ENCODE measurements at places on chromosomes 16 and 17.

- no peak for DNase-seq
Measured at GRCh38 chr16:19294156-19294649, 8.7 kb downstream of the CLEC19A start.

DNA sequence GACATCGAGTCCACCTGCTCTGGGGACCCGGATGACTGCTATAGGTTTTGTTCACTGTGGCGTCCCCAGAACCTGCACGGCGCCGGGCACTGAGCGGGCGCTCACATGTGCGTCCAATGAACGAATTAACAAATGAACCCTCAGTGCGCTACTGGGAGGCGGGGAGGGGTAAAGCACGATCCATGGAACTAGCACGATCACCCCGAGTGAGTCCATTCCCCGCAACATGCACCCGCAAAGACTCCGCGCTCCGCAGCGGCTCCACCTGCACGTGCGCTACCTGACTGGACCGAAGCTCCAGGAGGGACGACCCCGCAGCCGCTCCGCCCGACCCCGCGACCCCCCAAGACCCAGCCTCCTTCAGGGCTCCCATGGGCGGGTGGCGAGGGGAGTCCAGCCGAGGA lies 491 bp downstream of the TRAP1 start:
- DNase-seq = no peak

DNA sequence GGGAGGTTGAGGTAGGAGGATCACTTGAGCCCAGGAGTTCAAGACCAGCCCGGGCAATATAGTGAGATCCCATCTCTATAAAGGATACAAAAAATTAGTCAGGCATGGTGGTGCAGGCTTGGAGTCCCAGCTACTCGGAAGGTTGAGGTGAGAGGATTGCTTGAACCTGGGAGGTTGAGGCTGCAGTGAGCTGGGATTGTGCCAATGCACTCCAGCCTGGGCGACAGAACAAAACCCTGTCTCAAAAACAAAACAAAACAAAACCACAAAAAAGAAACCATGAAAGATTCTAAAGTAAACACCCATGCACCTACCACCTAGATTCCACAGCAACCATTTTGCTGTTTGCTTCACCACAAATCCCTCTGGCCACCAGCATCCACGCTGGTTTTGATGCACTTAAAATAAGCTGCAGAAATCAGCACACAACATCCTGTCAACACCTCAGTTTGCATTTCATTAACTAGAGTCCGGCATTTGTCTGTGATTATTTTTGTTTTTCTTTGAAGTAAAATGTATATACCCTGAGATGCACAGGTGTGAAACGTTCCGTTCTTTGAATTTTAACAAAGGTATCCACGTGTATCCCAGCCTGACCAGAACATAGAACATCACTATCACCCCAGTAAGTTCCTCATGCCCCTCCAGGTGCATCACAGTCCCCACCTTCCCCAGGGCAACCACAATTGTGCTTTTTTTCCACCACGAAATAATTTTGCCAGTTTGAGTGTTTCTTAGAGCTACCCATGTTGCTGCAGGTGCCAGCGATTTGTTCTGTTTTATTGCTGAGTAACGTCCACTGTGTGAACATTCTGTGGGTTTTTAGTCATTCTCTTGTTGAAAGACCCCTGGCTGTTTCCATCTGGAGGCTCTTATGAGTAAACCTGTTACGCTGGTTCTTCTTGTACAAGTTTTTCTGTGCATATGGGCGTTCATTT lies 191.5 kb downstream of the SEC14L1 start:
- peak; percentile 76 for DNase-seq

- DNase-seq = no peak
Measured at GRCh38 chr17:80816241-80817103, 175.2 kb upstream of the CHMP6 start.

DNA sequence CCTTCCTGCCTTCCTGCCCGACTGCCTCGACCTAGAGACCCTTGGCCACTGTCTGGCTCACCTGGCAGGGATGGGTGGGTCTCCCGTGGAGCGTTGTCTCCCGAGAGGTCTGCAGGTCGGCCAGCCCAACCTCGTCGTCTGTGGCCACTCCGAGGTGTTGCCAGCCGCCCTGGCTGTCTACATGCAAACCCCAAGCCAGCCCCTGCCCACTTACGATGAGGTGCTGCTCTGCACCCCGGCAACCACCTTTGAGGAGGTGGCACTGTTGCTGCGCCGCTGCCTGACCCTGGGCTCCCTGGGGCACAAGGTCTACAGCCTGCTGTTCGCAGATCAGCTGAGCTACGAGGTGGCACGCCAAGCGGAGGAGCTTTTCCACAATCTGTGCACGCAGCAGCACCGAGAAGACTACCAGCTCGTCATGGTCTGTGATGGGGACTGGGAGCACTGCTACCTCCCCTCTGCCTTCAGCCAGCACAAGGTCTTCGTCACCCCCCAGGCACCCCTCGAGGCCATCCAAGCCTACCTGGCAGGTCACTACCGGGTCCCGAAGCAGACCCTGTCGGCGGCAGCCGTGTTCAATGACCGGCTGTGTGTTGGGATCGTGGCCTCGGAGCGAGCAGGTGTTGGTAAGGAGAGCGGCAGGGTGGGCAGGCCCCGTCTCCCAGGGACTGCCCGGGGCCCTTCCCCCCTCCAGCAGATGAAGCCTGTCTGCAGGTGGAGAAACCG lies 75.1 kb upstream of the ENDOV start:
- DNase-seq = no peak

- no peak for DNase-seq
Measured at GRCh38 chr16:1997494-1998359, 8.0 kb downstream of the SYNGR3 start.

DNA sequence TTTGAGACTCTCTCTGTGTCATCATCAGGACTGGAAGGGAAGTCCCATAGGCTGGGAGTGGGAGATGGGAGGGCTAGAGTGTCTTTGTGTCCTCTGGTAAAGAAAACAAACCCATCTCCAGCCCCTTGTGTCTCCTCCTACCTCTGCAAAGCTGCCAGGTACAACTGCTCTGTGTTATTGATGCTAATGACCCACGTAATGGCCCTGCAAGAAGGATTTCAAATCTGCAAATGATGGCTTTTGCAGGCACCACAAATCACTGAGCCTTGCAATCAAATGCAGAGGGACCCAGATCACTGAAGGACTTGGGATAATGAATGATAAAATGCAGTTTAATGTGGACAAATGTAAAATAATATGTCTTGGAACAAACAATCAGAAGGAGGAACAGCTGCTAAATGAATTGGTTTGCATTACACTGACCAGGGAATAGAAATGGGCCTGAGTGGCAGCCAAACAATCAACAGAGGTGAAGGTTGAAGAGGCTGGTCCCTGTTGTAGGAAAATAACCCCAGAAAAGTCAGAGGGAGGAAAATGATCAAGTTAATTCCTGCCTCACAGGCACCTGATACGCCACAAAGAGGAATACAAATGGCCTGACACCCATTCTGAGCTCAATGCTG lies 425.1 kb downstream of the UTP18 start:
- DNase-seq = no peak

DNA sequence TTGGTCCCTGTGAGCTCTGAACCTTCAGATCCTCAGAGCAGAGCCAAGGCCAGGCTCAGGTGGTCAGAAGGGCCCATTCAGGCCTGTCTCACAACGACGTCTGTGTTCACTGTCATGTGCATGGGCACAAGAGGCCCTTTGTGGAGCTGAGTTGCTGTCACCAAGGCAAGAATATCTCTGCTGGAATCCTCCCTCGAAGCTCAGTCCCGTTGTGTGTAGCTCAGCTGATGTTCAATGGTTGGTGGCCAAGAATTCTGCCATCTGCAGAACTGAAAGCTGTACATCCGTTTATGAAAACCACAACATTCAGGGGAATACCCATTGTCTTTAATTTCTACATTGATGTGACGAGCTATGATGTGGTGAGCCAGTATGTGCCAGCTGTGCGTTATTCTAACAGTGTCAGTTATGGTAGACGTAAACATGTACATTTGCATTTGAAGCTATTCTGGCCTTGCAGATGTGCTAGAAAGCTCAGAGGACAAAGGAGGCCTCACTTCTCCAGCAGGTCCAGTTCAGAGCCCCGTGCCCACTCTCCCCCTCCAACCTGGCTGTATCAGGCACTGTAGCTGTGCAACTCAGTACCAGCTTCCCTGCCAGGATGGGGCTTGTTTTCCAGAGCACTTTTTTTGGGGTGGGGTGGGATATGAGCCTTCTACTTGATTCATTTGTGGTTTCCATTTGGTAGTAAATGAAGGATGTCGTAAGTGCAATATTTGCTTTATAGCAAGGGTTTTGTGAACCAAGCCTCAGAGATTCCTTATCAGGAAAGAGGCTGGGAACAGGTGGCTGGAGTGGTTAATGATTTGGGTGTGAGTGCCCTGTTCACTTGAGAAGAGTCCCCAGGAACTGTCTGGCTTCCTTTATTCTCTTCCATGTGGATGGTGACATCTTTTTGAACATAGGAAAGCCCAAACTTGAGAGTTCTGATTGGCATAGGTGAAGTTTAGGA lies 56.1 kb downstream of the B9D1 start:
- peak; percentile 66 for DNase-seq

- DNase-seq = no peak
Measured at GRCh38 chr16:86211800-86212199, 298.5 kb upstream of the FOXF1 start.

- no peak for DNase-seq
Measured at GRCh38 chr16:79690159-79690558, 89.6 kb upstream of the MAF start.

GRCh38 chr16:13521356-13521755 lies 398.6 kb upstream of the ERCC4 start:
- DNase-seq = no peak

Measured in CD8-positive, alpha-beta memory T cell (primary cell).